ENCODE measurements at places on chromosomes 2 and 18.

- no peak for DNase-seq
Measured at GRCh38 chr2:190425883-190426658, 17.9 kb downstream of the MFSD6 start.

DNA sequence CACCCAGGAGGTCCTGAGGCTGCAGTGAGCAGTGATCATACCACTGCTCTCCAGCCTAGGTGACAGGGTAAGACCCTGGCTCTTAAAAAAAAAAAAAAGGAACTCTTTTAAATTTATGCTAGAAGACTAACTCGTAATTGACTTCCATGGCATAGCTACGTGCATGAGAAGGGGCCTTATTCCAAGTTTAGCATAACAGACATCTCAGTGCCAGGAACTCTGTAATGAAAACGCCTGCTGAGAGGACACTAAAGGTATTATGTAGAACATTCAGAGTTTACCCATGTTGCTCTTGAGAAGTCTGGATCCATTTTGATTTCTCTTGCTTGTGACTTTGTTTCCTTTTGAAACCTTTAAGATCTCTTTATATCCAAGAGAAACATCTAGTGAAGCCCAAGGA is 276.0 kb downstream of the ZNF407 start:
- no peak for DNase-seq

DNA sequence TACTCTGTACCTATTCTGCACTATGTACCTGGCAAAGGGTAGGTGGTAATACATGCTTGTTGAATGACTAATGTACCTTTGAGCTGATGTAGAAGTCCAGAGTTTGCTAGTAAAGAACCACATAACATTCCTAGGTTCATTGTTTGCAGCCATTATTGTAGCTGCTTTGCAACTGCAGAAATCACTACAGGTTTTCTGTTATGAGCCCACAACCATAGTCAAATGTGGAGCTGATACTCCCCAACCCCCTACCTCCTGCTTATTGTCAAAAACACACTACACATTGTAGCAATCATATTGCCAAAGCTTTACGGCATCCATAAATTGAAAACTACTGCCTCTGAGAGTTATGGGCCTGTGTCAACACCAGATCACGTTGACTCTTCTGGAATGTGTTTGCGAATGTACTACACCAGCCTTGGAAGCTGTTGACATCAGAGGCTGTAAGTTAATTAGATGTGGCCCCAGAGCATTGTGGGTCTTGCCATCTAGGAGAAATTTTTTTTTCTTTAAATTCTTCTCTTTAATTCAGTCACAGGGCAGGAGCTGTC is 187.0 kb downstream of the AGPS start:
- no peak for DNase-seq

GRCh38 chr2:175449616-175450015 is 268.1 kb upstream of the ATP5MC3 start:
- no peak for DNase-seq

- DNase-seq, result no peak
Measured at GRCh38 chr2:233449921-233450863, 95.9 kb downstream of the DGKD start.
